SJSA1 (cell line): ENCODE measurements at places on chromosomes 12 and 14. TPM values are rescaled to one million over a fixed set of nuclear protein-coding genes. Genes with fewer than 3 reads are reported as not detected.

- DNase-seq: peak; percentile 47
Measured at GRCh38 chr14:89787525-89787924, 167.0 kb downstream of the EFCAB11 start.

GRCh38 chr14:100731846-100732765 is 5.4 kb downstream of the DLK1 start:
- no peak for DNase-seq

DNA sequence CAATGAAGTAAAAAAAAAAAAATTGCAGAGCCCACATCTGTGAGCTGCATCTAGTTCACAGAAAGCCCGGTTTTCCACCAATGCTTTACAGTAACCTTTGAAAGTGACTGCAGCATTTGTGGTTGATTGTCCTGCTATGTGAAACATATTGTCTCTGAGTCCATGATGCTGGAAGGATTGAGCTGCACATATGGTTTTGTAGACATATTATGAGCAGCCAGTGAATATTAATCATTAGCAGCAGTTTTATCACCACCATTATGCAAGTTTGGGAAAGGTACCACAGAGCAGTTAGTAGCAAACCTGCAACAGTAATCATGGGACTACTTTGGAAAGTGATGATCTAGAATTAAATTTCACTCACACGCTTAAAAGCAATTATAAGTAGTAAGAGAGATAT is 151.5 kb upstream of the PRICKLE1 start:
- no peak for DNase-seq

GRCh38 chr12:53495903-53496751 is 3.1 kb downstream of the MAP3K12 start:
- no peak for DNase-seq

ART4 gene
- 0.03 and 0.08 TPM in 2 replicates for total RNA-seq

ESR2 gene
- total RNA-seq: 0.29 TPM in 1 of 2 replicates, not detected in the other

EID3 gene
- 2.1 and 4.8 TPM in 2 replicates for total RNA-seq

- DNase-seq: no peak
Measured at GRCh38 chr12:79161249-79161934, 296.8 kb downstream of the SYT1 start.

GRCh38 chr12:9244894-9245293 is 36.7 kb upstream of the PZP start:
- DNase-seq: no peak

DNA sequence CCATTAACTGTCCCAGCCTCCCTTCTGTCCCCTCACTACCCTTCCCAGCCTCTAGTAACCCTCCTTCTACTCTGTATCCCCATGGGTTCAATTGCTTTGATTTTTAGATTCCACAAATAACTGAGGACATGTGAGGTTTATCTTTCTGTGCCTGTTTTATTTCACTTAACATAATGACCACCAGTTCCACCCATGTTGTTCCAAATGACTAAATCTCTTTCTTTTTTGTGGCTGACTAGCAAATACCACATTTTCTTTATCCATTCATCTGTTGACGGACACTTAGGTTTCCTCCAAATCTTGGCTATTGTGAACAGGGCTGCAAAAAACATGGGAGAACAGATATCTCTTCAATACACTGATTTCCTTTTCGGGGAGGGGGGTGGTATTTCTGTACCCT is 65.7 kb downstream of the PRKD1 start:
- no peak for DNase-seq

- no peak for DNase-seq
Measured at GRCh38 chr12:21529456-21529855, 3.4 kb downstream of the SPX start.

DNA sequence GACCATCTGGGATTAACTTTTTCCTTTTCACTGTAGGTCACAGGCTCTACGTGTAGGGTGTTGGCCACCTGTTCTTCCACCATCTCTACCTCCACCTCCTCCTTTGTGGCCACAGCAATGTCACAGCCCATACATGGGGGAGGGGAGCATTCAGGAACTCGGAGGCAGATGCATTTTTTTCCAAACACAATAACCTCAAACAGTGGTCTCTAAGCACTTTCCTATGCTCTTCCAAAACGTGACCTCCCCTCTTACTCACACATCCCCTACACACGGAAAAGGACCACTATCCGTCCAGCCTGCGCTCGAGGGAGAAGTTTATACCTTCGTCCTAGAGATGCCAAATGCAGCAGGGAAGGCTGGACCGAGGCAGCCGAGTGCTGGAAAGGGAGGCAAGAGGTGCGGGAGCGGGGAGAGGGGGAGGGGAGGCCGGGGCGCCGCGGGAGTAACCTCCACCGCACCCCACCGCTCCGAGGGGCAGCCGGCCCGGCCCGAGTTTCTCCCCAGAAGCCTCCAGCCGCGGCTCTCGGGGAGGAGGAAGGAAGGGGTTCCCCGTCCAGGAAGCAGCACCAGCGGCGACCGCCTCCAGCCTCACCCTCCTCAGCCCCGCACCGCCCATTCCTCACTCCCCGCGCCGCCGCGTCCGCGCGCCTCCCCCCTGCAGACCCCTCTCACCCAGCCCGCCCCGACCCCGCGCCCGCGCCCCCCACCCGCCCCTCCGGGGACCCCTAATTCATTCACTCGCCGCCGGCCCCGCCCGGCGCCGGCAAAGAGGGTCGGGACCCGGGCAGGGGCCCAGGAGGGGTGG is 594 bp downstream of the KRAS start:
- DNase-seq: peak; percentile 51

- DNase-seq: no peak
Measured at GRCh38 chr14:53346988-53347387, 193.9 kb upstream of the DDHD1 start.

GRCh38 chr12:86193931-86194330 is 62.3 kb downstream of the MGAT4C start:
- DNase-seq: no peak

- DNase-seq: no peak
Measured at GRCh38 chr12:47718531-47718930, 6.8 kb downstream of the ENDOU start.

GRCh38 chr14:89586258-89587135 is 169.5 kb upstream of the FOXN3 start:
- no peak for DNase-seq
